Large intestine (tissue), 12 donors: ENCODE measurements at places on chromosomes 6 and 20.

DNA sequence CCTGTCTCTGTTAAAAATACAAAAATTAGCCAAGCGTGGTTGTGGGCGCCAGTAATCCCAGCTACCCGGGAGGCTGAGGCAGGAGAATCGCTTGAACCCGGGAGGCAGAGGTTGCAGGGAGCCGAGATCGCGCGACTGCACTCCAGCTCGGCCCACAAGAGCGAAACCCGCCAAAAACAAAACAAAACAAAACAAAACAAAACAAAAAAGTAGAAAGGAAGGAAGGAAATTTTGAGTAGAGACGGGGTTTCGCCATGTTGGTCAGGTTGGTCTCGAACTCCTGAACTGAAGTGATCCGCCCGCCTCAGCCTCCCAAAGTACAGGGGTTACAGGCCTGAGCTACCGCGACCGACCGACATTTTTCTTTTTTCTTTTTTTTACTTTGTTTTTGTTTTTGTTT, 30.6 kb upstream of the PRSS16 start:
- DNase-seq = no peak

- DNase-seq = no peak
Measured at GRCh38 chr6:118704915-118705314, 53.5 kb upstream of the CEP85L start.

DNA sequence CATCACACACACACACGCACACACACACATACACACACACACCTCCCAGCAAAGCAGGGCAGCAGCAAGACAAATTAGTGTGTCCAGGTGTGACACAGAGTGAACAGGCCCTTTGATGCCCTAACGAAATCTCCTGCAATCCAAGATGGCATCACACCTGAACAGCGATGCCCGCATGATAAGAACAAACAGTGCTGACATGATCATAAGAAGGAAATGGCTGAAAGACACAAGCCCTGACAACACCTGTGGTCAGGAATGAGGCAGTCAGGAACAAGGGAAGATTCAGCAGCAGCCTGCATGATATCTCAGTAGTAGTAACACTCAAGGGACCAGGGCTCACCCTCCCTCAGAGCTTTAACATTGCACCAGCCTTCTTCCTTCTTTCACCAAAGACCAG, 156.9 kb downstream of the FAXC start:
- no peak for DNase-seq

DNA sequence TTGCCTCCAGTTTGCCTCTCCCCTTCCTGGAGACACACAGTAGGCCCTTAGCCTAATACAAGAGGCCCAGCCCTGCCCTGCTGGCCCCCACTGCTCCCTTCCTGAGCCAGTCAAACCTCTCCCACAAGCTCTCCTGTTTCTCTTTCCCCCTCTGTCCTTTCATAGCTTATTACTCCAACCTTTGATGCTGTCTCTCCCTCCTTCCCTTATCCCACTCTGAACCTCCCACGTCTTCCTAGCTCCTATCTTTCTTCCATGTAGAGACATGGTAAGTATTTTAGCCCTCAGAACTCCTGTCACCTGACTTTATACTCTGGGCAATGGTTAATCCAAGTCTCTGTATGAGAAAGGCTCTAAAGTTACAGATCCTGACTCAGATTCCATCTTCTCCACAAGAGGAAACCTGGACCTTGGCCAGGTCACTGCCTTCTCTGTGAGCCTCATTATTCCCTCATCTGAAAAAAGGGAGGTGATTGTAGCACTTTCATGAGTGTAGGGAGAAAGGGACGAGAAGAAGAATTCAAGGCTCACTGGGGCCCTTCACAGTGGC, 6.7 kb downstream of the TGIF2 start:
- DNase-seq = peak; percentile 95

DNA sequence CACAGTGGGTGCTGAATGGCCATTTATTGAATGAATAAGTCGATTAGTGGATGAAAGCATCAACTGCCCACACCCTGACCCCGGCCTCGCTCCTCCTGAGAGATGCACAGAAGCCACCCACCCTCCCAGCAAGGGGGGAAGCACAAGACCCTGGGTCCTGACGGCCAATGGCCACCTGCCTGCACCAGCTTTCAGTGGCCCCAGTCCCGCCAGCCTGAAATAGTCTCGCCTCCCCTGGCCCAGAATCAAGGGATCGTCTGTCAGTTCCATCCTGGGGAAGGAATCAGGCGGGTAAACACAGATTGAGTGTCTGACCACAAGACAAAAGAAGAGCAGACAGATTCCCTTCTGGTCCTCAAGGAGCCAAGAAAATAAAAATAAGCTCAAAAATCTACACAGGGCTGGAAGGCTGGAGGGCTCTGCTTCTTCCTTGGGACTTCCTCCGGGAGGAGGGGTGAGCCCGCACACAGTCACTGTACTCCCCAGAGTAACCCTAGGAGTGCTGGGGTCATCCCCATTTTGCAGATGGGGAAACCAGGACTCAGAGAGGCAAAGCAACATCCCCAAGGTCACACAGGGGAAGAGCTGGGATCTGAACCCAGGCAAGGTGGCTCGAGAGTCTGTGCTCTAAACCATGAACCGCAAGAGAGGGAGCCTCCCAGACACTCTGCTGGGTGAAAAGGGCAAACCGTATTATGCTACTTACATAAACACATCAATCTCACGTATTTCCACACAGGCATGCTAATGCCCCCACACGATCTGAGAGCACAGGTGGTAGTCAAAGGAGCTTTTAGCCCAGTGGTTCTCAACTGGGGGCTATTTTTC, 7.8 kb downstream of the PREX1 start:
- no peak for DNase-seq

DNA sequence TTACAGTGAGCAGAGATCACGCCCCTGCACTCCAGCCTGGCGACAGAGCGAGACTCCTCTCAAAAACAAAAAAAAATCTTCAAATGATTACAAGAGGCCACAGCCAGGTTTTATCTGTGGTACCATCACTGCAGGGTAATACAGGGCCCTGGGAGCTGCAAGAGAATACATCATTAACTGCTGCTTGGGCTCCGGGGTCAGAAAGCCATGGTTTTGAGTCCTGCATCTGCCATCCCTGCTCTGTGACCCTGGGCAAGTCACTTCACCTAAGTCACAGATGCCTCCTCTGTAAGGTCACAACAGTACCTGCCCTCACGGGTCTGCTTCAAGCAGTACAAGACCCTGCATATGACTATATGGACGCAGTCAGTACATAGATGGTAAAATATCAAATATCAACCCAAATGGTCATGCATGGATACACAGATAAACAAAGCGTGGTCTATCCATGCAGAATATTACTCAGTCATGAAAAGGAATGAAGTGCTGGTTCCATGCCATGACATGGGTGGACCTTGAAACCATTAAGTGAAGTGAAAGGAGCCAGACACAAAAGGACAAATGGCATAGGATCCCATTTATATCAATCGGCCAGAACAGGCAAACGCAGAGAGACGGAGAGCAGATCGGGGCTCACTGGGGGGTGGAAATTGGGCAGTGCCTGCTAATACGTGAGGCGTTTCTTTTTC, 83.6 kb downstream of the NFATC2 start:
- no peak for DNase-seq

DNA sequence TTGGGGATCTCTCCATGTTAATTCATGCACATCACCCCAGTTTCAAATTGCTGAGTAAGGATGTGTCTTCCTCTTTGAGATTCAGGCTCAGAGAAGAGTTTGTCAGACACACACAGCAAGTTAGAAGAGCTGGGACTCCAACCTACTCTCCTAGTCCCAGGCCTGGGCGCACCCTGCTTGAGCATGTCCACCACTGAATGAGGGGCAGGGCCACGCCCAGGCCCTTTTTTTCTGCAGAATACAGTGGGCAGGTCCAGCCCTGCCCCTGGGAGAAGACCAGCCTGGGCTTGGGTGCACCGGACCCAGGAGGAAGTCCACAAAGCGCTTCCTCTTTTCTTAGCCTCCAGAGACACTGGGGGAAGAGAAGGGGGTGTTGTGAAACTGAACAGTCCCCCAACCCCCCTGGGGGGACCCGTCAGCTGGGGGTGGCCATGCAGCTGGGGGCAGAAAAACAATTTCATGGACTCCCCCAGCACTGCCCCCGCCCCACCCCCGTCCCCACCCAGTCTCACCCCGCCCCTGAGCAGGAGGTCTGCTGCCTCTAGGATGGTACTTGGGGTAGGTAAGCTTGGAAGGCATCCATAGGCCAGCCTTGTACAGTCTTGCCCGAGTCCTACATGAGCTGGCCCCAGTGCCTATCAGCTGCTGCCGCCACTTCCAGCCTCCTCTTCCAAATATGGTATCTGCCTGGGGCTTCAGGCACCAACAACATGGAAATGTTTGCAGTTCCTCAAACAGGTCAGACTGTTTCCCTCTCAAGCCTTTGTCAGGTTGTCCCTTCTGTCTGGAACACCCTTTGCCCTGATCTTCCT, 11.7 kb upstream of the HCK start:
- DNase-seq = no peak

DNA sequence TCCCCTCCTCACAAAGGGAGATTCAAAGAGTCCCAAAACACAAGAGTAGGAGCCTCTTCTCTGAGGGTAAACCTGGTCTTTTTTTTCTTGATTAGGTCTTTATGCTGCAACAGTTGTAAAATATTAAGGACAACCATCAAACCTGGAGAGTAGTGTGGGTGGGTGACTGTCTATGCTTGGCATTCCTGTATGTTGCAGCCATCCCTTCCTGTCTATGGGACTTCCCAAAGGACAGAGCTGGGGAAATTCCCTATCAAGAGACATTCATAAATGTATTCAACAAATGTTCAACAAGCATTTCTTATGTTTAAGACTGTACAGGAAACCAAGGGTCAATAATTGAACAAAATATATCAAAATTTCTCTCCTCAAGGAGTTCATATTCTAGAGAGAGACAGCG, 5.5 kb downstream of the BTN2A2 start:
- DNase-seq = no peak

DNA sequence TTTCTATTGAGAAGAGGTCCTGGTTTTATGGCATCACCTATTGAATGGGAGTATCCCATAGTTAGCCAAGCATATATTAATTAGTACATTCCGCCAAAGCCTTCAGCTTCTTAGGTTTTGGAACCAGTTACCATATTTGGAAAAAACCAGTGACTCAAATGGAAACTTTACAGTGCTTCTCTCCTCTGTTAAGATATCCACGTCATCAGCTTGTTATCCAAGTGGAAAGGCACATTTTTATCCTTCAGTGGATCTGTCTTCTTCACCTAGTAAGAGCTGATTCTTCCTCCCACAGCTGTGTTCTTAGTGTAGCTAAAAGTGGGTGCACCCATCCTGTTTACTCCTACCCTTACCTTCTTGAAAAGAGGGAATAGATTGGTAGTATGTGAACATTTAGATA, 34.5 kb downstream of the TPD52L1 start:
- DNase-seq = no peak

GRCh38 chr6:38510205-38510604, 129.5 kb downstream of the BTBD9 start:
- DNase-seq = no peak

DNA sequence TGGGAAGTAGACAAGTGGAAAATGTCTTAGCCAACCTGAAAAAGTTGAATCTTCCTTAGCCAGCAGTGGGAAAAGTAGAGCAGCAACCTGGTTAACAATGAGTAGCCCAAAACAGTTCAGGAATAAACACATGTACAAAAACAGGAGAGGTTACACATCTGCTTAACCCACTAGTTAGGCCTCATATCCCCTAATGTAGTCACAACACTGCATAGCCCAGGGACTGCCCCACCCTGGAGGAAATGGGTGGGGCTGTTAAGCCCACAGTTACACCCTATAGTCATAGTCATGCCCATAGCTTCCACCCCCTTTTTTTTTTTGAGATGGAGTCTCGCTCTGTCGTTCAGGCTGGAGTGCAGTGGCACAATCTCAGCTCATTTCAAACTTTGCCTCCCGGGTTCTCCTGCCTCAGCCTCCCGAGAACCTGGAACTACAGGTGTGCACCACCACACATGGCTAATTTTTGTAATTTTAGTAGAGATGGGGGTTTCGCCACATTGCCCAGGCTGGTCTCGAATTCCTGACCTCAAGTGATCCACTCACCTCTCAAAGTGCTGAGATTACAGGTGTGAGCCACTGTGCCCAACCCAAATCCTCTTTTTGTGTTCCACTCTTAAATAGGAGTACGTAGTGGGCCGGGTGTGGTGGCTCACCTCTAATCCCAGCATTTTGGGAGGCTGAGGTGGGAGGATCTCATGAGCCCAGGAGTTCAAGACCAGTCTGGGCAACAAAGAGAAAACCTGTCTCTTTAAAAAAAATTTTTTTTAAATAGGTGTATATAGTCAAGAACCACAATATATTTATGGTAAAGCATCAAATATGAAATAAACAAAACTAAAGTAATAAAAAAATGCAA, 24.5 kb downstream of the ILRUN start:
- peak; percentile 40 for DNase-seq

DNA sequence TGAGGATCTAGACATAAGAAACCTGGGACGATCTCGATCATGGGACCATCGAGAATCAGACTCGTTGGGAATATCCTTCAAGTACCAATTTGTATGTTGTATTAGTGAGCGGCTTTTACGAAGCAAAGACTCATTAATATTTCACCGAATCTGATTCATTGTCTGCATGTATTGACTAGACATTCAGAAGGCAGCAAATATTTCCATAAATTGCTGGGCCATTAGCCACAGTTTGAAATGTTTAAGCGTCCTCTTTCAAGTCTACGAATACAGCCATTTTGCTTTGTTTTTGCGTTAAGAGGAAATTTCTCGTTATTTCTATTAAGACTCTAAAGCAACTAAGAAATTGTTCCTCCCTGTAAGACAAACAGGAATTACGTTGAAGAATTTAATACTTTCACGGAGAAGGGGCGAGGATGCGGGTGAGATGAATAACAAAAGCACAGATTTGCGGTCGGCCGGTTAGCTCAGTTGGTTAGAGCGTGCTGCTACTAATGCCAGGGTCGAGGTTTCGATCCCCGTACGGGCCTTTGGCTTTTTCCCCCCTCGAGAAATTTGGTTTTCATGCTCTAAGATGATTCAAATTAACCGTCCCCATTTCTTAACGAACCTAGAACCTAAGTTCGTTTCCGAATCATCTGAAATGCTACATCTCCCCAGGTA, 18.5 kb downstream of the POM121L2 start:
- no peak for DNase-seq

DNA sequence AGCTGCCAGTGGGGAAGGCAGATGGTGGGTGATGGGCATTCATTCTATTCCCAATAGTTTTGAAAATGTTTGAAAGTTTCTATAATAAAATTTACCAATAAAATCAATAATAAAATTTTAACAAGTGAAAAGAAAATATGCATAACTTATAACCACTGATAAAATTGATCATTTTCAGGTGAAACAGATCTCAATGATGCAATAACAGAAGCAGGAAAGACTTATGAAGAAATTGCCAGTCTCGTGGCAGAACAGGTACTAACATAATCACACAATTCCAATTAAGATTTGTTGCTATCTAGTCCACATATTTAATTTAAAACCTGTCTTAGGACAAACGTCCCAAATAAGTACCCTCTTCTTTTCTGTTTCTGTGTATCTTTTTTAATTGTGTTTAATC, 45.9 kb upstream of the SYNJ2 start:
- no peak for DNase-seq

- DNase-seq = no peak
Measured at GRCh38 chr6:16063580-16063979, 65.3 kb upstream of the MYLIP start.

DNA sequence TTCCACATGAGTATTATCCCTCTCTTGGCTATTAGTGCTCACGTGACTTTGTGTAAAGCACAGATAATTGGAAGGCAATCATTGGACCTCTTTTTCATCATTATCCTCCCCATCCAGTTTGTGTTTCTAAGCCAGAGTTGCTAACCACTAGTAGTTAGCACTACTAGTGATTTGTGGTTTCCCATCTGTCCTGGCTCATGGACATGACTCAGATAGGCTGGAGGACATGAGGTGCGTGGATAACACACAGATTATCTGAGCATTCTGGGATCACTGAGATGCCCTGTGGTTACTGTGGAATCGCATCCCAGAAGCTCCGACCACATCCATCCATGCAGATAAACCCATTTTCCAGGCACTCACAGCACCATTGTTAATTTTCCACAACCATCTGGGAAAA, 123.8 kb upstream of the NAA20 start:
- DNase-seq = no peak
